Central memory CD4-positive, alpha-beta T cell (primary cell): ENCODE measurements at places on chromosomes 1 and 21.

GRCh38 chr1:152052606-152053005 is 15.8 kb upstream of the S100A11 start:
- DNase-seq, result peak; percentile 70

GRCh38 chr1:103110701-103111100 is 2.4 kb upstream of the COL11A1 start:
- no peak for DNase-seq

- no peak for DNase-seq
These were observed 431.3 kb downstream of the MRPL39 start for GRCh38 chr21:25175938-25176337.

DNA sequence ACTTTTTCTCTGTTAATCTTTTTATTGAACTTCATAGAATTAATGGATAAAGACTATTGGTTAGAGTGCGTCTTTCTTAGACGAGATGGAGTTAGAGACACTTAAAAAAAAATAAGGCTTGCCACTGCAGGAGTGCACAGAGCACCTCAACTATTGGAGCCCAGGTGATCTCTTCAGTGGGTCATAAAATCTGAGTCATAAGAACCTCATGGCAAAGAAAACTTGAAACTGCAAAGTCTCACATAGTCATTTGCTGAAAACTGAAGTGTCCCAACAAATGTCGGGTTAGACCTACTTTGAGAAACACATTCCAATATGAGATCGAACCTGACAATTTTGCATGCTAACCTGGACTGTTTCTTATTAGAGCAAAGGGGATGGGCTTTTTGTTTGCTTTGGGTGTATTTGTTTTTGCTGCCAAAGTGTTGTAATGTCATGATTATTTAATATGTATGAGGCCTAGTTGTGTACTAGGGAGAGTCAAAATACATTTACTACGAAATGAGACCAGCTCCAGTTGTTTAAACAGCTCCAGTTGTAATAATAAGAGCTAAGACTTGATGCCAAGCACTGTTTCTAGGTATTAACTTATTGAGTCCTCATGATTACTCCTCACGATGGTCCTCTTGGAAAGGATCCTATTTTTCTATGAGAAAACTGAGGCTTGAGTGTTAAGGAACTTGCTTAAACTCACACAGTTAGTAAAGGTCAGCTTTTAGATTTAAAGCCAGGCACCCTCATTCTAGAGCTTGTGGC is 65.1 kb downstream of the DDR2 start:
- DNase-seq, result no peak

- DNase-seq, result no peak
These were observed 16.8 kb upstream of the PDIK1L start for GRCh38 chr1:26094677-26095383.

DNA sequence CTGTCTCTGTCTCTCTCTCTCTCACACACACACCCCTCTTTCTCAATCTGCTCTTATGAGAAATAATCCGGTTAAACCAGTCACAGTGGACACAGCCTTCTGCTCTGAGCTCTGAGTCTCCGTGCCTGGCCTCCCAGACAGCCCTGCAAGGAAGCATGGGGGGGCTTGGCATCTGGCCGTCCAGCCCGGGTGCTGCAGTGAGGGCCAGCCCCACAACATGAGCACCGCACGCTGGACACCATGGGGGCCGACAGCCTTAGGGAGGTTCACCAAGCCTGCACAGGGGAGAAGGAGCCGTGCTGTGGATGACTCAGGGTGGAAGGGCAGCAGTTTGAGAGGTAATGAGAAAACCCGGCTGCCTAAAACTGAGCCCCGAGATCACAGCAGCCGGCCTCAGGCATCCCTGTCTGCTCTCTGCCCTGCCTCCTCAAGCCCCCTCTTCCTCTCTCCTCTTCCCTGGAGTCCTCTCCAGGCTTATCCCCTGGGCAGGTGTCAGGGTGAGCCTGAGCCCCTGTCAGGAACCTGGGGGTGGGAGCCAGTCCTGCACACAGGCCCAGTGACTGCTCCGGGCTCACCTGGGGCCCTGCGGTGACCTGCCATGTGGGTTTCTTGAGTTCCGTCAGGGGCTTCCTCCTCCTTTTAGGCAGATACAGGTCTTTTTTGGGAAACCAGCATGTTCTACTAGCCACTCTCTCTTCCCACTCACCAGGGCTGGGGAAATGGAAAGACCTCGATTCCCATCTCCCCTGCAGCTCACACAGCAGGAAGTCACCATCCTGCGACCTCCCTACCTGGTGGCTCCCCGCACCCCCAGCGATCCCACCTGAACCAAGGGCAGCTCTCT is 92.8 kb downstream of the ITPKB start:
- DNase-seq, result no peak

GRCh38 chr1:92203105-92203504 is 14.6 kb upstream of the C1orf146 start:
- no peak for DNase-seq

DNA sequence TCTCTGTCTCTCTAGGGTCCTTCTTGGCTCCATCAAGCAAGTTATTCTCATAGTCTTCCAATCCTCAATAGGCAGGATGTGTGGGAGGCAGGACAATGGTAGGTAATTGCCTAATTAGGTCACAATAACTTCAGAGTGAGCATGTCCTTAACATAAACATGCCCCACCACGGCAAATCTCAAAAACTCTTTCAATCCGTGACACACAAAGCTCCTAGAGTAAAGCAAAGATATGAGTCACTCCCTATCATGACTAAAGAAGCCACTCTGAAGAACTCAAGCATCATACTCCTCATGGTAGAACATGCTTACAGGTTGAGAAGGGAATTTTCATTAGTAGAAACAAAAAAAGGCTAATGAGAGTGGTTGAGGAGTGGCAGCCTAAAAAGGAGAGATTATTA is 4.9 kb downstream of the HAO2 start:
- no peak for DNase-seq

- peak; percentile 94 for DNase-seq
These were observed 107.5 kb downstream of the LTN1 start for GRCh38 chr21:28884976-28885852.

- no peak for DNase-seq
These were observed 51.9 kb downstream of the LDLRAD2 start for GRCh38 chr1:21863981-21864380.

GRCh38 chr1:221141606-221142285 is 262.5 kb downstream of the HLX start:
- DNase-seq, result no peak

DNA sequence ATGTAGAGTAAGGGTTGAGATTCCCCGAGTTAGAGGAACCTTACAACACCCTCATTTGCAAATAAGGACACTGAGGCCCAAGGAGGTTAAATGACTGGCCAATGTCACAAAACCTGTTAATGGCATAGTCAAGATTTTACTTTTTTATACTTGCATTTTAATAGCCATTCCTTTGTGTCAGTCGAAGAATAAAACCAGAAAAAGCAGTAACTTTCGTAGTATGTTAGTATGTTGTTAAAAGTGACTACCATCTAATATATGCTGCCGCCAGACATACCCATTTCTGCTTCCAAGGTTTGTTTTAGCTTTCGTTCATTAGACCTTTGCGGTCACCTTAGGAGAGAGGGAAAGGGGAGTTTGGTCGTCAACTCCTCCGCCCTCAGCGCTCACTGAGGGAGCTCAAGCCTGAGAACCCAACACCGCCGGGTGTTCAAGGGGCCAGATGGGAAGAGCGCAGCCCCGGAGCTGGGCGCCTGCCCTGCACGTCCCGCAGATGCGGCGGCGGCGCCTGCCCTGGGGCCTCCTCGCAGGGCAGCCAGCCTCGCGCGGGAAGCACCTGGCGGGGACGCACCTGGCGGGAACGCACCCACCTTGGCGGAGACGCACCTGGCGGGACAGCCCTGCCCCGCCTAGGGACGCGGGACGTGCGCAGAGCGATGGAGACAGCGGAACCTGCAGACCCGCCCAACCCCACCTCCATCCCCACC is 466 bp downstream of the VPS26C start:
- DNase-seq, result no peak

DNA sequence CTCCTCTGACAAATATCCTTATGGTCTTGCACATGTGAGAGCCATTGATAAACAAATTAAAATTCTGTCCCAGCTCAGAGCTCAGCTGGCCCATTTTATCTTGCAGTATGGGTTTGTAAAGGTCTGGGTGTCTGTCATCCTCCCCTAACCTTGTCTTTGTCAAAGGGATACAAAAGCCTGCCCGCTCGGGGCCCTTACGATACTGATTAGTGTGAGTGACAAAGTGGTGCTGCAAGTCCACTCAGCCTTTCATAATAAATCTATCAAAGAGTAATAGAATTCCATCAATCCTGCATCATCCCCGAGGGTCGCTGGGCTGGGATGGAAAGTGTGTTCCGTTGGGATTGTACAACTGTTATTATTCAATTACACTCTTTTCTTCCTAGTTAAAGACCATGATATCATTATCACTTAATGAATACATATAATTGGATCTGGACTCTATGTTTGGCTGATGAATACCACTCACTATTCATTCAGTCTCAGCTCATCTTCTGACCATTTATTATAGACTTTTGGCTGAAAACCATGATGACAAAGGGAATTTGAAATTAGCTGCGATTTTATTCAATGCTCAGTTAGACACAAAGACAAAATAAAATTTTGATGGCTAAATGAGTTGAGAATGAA is 122.5 kb upstream of the FOXD3 start:
- DNase-seq, result no peak

DNA sequence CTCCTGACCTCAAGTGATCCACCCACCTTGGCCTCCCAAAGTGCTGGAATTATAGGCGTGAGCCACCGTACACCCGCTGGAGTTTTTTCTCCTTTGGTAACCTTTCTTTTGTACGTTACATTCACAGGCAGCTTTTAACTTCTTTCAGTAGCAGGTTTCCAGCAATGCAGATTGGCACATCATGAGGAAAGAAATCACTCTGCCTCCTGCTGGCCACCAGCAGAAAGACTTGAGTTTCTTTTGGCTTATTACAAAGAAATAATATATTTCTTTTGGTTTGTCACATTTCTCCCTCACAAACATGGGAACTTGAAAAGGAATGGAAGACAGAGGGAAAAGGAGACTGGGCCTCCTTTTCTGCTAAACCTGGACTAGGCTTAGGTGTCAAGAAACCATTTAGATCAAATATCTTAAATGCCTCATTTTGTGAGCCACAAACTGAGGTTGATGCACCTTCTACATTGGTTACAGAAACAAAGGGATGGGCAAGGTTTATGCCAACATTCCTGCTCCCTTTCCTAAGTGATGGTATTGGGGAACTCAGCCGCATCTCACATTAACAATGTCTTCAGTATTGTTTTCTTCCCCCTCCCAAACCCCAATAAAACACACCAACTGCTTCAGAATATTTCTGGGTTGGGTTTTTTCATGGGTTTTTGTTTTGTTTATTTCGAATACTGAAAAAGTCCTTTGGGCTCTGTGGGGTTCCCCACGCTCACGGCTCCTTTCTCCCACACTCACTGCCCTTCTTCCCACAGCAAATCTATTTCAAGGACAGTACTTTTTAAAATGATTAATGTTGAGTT is 7.7 kb downstream of the ENSA start:
- DNase-seq, result peak; percentile 63

GRCh38 chr1:157360023-157360390 is 192.3 kb downstream of the FCRL5 start:
- no peak for DNase-seq

GRCh38 chr1:162696286-162696862 is 64.1 kb downstream of the DDR2 start:
- DNase-seq, result no peak

DNA sequence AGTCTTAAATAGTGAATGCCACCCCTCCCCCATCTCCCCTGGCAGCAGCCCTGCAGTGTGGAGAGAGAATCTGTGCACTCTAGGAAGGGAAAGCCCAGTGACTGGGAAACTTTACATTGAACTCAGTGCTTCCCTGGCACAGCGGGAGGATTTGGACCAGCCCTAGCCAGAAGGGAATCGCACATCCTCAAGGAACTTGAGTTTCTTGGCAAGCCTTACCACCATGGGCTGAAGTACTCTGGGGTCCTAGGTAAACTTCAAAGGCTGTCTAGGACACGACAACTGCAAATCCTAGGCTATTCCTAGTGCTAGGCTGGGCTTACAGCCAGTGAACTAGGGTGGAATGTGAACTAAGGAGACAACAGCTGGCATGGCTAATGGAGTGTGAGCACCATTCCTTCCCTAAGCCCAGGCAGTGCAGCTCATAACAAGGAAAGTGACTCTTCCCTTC is 88.3 kb downstream of the COL24A1 start:
- DNase-seq, result no peak

GRCh38 chr1:184790642-184791549 is 36.2 kb upstream of the EDEM3 start:
- DNase-seq, result no peak

- DNase-seq, result no peak
These were observed 82.0 kb upstream of the DPH5 start for GRCh38 chr1:101107496-101108110.

DNA sequence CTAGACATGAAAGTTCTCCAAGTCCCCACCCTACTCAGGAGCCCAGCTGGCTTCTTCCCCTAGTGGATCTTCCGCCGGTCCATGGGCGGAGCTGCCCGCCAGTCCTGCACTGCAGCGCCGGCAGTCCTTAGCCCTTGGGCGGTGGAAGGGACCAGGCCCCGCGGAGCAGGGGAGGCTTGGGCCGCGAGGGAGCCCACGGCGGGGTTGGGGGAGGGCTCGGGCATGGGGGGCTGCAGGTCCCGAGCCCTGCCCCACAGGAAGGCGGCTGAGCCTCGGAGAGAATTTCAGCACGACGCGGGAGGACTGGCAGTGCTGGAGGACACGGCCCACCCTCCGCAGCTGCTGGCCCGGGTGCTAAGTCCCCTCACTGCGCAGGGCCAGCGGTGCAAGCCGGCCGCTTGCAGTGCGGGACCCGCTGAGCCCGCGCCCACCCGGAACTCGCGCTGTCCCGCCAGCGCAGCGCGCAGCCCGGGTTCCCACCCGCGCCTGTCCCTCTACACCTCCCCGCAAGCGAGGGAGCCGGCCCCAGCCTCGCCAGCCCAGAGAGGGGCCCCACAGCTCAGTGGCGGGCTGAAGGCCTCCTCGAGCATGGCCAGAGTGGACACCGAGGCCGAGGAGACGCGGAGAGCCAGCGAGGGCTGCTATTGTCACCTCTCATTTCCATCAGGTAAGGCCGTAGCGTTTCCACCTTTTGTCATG is 1398.6 kb downstream of the MRPL39 start:
- no peak for DNase-seq

- no peak for DNase-seq
These were observed 37.8 kb upstream of the CCSAP start for GRCh38 chr1:229380536-229381160.

DNA sequence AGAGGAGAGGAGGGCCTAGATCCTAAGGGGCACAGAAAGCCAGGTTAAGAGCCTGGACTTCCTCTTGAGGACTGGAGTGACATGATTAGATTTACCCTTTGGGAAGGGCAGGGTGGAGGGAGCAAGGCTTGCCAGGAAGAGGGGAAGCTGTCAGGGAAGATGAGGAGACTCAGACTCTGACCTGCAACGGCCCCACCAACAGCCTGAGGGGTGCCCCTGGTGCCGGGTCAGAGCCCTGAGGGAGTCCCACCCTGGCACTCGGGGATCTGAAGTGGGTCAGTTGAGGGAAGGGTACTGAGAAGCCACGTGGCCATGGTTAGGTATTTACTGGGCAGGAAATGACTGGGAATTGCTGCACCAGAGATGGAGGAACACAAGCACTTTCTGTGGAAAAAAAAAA is 9.8 kb downstream of the ECE1 start:
- DNase-seq, result no peak

GRCh38 chr1:67540025-67540732 is 110.0 kb upstream of the SERBP1 start:
- no peak for DNase-seq
